ENCODE measurements at places on chromosomes 6 and 20.
A peak's percentile ranks its signal among the peaks of the same experiment; 100 is the strongest.

- DNase-seq, result no peak
Observed at GRCh38 chr20:8829256-8829655, 239.6 kb upstream of the PLCB4 start.

- DNase-seq, result no peak
Observed at GRCh38 chr6:157304899-157305663, 18.2 kb downstream of the TMEM242 start.

DNA sequence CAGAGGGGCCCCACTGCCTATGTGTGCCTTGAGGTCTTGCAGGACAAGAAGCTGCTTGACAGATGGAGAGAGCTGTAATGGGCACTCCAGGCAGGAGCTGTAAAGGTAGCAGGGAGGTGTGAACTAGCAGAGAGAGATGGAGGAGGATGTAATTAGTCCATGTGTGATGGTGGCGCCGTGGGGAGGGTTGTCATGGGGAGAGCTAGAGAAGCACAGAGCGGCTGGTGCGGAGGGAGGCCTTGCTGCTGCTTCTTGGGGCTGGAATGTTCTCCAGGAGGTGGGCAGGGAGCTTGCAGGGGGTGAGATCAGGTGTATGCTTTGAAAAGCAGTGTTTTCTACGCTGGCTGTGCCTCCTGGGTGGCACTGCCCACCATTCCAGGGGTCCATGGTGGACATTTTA is 32.1 kb downstream of the APCDD1L start:
- no peak for DNase-seq

DNA sequence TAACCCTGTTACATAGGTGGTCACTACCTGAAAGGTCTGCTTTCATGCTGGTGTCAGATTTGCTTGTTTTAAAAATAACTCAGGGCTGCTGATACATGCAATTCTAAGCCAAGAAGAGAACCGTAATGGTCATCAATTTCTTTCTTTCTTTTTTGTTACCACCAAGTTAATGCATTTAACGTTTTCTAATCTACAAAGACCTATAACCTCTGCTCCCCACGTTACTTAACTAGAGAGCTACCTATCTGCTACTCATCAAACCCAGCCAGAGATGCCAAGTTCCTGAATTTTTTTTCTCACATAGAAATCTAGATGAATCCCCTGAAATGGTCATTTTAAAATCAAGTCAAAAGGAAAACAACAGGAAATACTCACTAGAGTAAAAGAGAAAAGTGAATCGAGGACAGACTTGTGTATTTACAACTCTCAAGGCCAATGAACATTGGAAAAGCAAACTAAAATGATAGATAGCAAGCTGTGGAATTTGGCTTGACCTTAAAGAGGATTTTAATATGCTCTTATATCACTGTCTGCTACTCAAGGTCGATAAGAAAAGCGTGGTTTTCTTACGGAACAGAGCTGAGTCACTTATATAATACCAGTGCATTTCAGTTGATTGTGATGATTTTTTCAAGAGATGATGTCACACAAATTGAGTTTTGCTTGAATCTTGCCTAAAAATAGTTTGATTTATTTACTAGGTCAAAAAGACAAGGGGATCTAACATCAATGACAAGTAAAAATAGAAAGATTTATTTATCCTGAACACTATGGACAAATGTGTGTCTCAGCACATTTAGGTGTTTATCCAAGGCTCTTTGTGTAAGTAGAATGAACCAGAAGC is 67.9 kb downstream of the SGK1 start:
- no peak for DNase-seq

DNA sequence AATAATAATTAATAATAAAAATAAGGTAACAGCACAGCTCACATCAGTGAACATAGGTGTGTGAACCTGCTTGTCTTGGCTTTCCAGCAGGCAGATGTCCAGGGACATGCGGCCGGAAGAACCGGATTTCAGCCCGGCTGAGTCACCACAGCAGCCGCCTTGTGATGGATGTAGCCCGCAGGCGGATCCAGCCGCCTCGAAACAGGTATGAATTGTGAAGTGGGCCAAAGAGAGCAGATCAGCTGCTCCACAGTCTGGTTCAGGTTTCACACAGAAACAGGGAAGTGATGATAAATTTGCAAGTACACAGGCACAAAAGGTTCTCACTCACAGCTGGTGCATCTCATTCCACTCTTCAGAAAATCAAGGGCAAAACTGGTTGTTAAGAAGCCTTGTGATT is 55.1 kb downstream of the ID4 start:
- DNase-seq, result no peak

DNA sequence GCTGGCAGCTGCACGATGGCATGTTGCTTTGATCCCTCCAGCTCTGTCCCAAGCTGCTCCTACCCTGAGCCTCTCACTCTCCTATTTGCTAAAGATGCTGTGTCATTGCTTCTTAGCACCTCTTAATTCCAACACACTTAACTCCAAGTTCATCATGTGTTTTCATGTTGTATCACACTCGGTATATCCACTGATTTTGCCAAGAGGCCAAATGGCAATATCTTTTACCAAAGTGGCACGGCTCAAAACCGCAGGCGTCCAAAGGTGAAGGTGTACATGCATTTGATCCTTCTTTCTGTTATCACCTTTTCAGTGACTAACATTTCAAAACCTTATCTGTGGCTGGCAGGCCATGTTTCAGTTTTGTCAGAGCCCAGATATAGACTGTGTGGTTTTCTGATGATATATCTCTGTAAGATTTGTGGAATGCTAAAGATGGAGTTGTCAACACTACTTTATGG is 217.0 kb downstream of the TBX18 start:
- DNase-seq, result no peak

DNA sequence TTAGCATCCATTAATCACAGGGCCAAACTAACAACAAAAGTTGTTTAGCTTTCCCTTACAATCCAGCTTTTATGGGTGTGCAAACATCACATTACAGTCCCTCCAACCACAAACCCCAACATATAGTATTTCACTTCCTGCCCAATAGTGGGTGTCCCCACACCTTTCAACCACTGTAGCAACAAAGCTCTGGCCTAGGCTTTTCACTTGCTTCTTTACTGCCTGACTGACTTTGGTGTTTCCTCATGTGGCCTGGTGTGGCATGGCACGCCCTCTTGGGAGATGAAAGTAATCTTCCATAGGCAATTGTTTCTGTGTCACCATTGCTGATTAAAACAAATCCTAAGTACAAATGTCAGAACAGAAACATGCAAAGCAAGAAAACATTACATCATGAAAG is 46.3 kb downstream of the MCM8 start:
- DNase-seq, result peak; percentile 63

GRCh38 chr6:100353276-100354015 is 111.3 kb downstream of the SIM1 start:
- no peak for DNase-seq

- DNase-seq, result no peak
Observed at GRCh38 chr20:60806354-60806753, 445.7 kb upstream of the CDH4 start.

DNA sequence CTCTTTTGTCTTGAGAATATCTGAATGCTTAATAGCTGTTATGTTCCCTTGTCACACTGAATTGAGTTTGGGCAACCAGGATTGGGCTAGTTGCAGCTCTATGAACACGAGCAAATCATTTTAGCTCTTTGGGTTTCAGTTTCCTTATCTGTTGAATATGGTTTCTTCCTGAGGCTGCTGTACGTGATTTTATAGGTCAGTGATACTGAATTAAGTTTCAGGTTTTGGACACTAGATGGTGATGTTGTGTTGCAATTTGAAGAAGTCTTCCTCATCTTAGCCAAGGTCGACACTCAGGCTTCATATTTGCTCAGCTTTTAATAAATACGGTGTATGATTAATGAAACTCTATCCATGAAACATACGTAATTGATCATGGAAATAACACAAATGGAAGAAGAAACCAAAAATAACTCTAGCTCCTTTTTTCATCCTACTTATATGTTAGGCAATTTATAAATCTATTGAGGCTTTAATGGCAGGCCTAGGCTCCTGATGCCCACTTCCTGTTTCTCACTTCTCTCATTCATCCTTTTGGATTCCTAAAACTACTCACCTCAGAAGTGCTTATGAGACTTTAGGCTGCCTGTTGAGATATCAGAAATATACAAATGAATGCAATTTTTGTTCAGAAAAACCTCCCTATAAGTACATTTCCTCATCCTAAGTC is 354.1 kb upstream of the MAP3K7 start:
- DNase-seq, result no peak
